ENCODE measurements at places on chromosomes 2 and 18.

- no peak for DNase-seq
Measured at GRCh38 chr2:240899468-240899865, 3.5 kb upstream of the MAB21L4 start.

GRCh38 chr18:78108554-78108953 is 858.9 kb downstream of the GALR1 start:
- no peak for DNase-seq

DNA sequence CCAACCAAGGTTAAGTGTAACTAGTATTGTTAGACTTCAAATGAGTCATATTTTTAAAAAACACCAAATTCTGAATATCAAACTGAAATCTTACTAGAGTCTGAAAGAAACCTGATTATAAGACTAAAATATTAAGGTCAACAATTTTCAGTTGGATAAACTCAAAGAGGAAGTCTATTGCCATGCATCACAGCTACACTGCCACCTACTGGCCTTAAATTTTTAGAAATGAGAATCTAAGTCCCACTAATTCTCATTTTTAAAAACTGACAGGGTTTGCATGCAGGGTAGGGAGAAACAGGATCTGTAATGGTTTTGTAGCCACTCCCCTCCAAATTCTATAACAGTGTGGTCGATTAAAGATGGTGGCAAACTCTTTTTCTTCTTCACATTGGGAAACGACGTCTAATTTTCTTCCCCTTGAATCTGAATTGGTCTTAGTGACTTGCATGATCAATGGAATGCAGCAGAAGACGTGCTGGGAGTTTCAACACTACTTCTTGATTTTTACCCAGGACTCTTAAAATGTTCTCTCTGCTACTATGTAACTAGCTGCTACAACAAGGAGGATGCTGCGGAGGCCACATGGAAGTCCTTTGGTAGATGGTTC is 176.1 kb upstream of the SESTD1 start:
- DNase-seq, result no peak

GRCh38 chr2:20604401-20604911 is 46.4 kb downstream of the HS1BP3 start:
- DNase-seq, result no peak

DNA sequence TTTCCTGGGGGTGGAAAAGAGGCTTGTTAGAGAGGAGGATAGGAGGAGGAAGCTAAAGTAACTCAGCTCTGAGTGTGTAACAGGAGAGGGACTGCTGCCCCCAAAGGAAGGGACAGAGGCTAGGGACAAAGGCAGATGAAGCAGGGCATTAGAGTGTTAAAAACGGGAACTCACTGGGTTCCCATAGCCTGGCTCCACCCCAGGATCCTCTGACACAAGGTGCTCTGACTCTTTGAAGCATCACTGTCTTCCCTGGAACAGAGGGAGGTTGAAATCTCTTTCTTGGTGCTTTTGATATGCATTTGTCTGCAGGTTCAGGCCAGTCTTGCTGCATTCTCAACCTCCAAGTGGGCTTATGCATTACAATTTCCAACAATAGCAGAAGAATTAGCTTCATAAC is 22.9 kb downstream of the IL36A start:
- DNase-seq, result no peak

- no peak for DNase-seq
Measured at GRCh38 chr2:180787330-180787729, 193.1 kb upstream of the UBE2E3 start.

DNA sequence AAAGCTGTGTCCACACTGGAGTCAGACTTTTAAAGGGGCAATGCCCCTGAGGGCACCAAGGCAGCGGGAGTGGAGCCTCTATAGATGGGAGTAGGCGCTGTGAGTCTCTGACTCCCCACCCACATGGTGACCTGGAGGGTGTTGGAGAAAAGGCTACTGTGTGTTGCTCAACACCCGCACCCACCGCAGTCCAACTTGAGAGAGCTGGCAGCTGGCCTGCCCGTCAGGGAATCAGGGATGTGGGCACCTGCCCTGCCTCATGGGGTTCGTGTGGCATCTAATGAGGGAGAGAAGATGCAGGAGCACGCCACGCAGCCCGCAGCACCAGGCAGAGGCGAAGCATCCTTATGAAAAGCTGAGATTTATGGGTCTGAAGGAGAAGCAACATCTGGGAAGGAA is 84.2 kb downstream of the KLHL29 start:
- no peak for DNase-seq

DNA sequence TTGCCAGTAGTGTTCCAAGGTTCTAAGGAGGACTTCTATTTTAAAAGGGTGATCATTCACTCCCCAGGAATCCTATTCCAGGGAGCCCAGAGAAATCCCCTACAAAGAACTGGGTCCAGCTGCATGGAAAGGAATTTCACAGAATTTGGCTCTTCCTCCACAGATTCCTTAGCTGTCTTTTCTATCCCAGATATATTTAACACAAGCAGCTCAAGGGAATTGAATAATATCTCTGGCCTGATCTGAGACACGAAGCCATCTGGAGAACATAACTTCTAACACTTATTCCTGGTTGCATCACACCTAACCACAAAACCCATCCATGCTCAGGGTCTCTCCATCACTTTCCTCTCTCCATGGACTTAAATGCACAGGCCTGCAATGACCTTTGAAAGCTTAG is 306.7 kb upstream of the ACVR2A start:
- DNase-seq, result no peak

- no peak for DNase-seq
Measured at GRCh38 chr18:7237673-7238272, 6.9 kb downstream of the LRRC30 start.

DNA sequence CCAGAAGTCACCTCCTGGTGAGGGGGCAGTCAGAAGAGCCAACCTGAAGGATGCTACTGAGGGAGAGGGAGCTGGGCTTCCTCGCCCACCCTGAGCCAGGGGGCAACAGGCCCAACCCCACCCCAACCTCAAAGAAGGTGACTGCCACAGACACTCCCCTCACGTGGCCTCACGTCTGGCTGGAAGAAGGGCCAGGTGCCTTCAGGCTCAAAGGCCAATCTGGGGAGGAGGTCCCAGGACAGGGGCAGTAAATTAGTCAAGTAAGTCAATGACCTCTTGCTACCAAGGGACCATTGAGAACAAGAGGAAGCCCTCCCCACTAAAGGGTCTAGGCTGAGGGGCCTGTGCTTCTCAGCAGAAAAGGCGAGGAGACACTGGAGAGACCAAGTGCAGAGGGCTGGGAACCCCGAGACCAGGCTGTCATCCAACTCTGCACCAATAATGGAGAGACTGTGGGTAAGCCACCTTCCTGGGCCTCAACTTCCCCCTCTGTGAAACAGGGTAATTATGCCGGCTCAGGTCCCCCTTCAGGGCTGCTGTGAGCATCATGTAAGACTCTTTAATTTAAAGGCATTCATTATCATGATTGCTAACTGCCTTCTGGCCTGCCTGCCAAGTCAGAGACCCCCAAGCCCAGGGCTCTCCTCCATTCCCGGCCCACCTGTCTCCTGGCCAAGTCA is 20.2 kb upstream of the TNS1 start:
- no peak for DNase-seq

DNA sequence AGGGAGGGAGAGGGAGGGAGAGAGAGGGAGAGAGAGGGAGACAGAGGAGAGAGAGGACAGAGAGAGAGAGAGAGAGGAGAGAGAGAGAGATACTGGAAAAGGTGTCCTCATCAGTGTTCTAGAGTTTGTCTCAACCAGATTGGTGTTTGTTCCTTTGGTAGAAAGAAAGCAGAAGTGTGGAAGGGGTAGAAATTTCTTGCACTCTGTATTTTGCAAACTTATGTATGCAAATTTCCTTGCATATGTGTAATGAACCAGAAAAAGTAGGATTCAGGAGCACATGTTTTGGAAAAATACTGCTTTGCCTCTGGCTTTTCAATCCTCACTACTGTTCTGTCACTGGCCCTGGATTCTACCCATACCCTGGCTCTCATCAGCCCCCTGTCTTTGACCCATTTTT is 1.1 kb upstream of the SP140 start:
- DNase-seq, result no peak

Measured in HFF-Myc (cell line).